Omental fat pad (tissue), 4 donors: ENCODE measurements at places on chromosomes 3 and 15.

GRCh38 chr3:122560680-122561079, 3.4 kb downstream of the PARP9 start:
- DNase-seq: no peak

DNA sequence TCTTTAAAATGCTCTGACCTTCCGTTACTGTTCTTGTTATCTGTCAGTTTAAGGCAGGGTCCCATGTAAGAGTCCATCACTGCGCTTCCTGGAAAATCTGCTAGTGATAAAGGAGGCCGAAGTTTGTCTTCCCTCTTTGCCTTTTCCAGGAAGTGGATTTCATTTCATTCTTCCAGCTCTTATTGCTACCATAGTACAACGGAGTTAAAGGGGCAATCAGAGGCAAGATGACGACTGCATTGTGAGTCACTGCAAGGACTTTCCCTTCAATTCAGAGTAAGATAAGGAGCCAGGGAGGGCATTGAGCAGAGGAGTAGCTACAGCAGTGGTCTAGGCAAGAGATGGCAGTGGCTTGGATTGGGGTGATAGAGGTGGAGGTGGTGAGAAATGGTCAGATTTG, 17.2 kb upstream of the DET1 start:
- no peak for DNase-seq

- DNase-seq: no peak
Observed at GRCh38 chr3:172135820-172136219, 96.4 kb downstream of the FNDC3B start.

DNA sequence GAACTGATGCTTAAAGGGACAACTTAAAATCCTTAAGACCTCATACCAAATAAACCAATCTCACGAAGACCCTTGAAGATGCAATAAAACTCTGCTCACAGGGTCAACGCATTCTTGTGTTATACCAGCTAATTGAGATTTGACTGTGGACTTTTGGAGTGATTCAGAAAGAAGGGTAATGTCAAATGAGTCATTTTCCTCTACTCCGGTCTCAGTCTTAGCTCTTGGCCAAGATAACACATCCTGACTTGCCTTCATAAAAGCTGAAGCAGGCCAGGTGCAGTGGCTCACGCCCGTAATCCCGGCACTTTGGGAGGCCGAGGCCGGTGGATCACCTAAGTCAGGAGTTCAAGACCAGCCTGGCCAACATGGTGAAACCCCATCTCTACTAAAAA, 3.8 kb downstream of the PKM start:
- DNase-seq: no peak

DNA sequence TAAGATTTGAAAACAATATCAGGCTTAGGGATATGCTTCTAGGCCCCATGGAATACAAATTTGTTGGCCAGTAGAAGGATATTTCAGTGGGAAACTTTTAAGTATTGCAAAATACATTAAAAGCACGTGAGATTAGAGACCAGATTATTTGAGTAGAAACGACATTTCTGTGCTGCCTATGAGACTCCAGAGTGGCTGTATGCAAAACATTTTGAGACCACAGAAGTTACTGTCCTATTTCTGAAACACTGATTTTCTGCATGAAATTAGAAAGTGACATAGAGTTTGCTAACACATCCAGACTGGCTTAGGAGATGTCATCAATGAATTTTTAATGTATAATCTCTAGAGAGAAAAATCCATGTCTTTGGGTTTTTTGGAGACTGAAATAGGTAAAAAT, 99.8 kb downstream of the KCNH8 start:
- no peak for DNase-seq

DNA sequence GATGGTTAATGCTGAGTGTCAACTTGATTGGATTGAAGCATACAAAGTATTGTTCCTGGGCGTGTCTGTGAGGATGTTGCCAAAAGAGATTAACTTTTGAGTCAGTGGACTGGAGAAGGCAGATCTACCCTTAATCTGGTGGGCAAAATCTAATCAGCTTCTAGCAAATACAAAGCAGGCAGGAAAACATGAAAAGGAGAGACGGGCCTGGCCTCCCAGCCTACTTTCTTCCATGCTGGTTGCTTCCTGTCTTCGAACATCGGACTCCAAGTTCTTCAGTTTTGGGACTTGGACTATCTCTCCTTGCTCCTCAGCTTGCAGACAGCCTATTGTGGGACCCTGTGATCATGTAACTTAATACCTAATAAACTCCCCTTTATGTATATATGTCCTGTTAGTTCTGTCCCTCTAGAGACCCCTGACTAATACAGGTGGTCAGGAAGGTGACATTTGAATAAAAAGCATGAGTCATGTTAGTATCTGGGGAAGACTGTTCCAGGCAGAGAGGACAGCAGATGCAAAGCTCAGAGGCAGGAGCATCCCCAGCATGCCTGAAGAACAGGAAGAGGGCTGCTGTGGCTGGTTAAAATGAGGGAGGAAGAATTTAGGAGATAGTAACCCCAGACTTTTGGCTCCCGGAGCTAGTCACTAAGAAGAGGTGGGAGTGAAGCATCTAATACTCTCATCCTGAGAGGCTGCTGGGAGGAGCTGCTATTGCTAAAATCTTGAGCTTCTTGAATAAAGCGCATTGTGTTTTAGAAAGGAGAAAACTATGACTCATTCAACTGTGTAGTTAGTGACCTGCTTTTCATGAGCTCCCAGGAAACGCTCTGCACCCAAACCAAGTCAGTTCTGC, 207.4 kb upstream of the HES1 start:
- DNase-seq: no peak

DNA sequence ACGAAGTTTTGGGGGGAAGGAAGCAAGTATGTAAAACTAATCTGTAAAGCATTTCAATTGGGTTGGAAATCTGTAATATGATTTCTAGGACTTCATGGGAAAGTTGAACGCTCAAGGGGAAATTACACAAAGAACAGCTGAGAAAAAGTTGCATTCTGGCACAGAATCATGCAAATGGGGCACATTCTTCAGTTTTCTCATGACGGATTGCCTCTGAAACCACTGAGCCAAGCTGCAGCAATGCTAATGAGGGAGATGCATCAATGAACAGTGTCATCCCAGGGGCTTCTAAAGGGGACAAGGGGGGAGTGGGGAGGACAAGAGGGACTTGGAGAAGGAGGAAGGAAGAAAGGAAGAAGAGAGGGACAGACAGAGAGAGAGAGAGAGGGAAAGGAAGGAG, 291.4 kb upstream of the ATP11B start:
- no peak for DNase-seq

DNA sequence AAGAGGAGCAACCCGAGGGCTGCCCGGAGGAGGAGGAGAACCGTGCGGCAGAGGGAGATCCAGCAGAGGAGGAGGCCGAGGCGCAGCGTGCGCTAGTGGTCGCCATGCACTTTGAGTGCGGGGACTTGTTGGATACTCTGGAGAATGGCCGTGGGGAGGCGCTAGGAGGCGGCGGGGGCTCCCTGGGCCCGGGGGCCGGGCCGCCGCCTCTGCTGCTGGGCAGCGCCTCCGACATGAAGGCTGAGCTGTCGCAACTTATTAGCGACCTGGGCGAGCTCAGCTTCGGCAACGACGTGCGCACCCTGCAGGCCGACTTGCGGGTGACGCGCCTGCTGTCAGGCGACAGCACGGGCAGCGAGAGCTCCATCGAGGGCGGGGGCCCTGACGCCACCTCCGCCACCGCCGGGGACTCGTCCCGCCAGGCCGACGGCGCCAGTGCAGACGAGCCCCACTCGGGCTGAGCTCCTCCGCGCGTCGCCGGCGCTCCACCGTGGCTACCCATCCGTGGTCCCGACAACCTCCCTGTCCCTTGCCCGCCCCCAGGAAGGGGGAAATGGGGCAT, 2.0 kb downstream of the FAM43A start:
- no peak for DNase-seq

DNA sequence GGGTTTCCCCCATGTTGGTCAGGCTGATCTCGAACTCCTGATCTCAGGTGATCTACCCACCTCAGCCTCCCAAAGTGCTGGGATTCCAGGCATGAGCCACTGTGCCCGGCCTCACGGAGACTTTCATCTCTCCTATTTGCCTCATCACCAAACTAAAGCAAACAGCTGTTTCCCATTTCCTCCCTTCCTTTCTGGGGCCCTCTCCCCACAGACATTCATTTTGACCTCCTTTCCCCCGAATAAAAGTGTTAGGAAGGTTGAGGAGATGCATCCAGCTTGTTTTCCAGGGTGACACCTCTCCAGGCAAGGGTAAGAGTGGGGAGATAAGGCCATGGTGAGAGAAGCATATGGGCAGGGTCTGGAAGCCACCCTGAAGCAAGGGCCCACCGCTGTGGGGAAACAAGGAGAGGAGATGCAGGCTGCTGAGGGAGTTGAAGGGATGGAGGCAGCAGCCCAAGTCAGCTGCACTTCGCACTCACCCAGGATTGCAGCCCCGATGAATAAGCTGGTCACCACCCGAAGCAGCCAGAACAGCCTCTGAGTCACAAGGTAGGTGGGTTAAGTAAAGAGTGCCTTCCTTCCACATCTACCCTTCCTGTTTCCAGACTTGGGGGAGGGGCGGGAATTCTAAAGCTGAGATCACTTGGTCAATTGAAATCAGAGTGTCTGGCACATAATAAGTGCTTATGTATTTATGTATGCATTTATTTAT, 7.7 kb downstream of the DUOXA2 start:
- DNase-seq: no peak

DNA sequence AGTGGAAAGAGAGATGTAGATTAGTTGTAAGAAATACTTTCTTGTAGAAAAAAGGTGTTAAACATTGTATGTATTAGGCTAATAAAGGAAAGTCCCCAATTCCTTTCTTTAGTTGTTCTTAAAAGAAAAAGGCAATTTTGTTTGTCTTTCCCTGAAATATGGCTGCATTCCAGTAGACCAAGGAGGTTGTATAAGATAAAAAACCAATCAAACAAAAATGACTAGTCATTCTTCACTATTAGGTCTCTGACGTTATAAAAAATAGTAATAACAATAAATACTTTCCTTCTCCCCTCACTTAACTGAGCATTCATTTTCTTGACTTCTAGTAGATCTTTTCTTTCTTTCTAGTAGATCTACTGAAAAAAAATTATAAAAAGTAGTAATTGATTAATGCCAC, 8.6 kb upstream of the PPM1L start:
- DNase-seq: no peak

GRCh38 chr3:37400355-37400754, 226.0 kb upstream of the LRRFIP2 start:
- DNase-seq: no peak

GRCh38 chr3:119810018-119810435, 28.1 kb downstream of the NR1I2 start:
- DNase-seq: no peak

DNA sequence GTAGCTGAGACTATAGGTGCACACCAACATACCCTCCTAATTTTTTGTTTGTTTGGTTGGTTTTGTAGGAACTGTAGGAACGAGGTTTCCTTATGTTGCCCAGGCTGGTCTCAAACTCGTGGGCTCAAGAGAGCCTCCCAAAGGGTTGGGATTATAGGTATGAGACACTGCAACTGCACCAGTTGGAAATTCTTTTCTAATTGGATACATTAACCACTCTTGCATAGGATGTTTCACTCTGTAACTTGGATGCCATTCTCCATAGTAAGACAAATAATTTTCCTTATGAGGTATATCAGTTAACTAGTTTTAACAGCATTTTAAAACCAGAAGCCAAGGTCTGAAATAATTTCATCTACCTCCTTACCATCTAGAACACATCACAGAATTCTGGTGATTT, 6.7 kb upstream of the ALCAM start:
- no peak for DNase-seq

- DNase-seq: no peak
Observed at GRCh38 chr3:12195231-12195630, 36.5 kb upstream of the TIMP4 start.

DNA sequence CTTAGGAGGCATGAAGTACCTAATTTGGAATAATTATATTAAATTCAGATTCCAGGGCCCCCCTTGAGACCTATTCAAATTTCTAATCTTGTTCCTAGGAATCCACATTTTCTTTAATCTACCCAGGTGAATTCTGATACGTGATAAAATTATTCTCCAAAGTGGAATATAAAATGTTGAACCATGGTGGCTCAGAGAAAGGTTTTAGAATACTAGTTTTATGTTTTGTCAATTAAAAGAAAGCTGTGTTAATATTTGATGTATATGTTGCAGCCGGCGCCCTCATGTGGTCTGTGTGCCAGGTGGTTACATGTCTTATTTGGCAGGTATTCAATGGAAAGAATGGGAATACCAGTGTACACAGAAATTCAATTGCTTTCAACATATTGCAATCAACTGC, 321.8 kb downstream of the FEZF2 start:
- DNase-seq: no peak

GRCh38 chr15:41949401-41950126, 22.8 kb downstream of the EHD4 start:
- DNase-seq: no peak

DNA sequence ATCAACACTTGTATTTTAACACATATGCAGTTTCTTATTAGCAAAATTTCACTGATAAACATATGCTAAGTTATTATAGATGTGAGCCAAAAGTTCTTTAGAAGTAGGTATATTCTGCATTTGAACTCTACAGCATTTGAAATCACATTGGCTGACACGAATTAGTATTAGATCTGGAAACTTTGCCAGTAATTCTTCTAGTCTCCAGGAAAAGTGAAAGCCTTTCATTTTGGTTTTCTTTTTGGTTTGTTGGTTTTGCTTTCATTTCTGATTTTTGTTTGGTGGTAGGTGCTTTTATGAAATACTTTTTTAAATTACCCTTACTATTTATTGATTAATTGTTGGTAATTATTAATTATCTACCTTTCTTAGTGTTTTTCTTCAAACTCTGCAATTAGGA, 72.9 kb downstream of the RBMS3 start:
- DNase-seq: no peak

DNA sequence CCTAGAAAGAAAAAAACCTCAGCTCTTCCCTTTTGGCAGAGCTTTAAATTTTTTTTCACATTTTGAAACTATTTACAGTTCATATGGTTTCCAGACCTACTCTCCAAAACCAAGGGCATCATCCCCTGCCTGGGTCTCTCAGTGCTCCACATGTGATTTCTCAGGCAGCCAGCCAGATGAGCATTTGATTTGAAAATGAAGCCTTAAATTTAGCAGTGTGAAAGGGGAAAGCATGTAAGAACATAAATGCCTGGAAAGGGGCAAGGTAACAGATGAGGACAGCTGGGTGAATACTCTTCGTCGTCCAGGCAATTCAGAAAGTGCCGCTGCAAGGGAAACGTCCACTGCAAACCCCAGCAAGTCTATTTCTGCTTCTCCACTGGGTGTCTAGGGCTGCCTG, 94.8 kb downstream of the ATP8B4 start:
- no peak for DNase-seq

- DNase-seq: no peak
Observed at GRCh38 chr3:62529230-62529629, 155.9 kb upstream of the FEZF2 start.
